SIG-M5 (cell line): ENCODE measurements at places on chromosomes 5 and 9.

DNA sequence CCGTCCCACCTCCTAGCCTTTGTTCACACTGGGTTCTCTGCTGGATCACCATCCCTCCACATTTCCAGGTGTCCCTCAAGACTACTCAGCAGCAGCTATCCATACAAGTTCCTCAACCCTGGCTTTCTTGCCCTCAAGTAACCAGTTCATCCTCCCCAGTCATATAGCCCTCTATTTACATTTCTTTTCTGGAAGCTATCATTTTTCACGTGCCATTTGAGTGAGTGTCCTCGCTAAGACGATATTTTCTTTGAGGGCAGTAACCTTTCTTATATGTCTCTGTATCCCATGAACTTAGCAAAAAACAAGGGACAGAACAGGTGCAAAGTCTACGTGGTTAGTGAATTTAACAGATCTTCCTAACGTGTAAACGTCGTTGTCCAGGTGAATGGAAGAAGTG, 29.6 kb upstream of the KCNMB1 start:
- no peak for DNase-seq

DNA sequence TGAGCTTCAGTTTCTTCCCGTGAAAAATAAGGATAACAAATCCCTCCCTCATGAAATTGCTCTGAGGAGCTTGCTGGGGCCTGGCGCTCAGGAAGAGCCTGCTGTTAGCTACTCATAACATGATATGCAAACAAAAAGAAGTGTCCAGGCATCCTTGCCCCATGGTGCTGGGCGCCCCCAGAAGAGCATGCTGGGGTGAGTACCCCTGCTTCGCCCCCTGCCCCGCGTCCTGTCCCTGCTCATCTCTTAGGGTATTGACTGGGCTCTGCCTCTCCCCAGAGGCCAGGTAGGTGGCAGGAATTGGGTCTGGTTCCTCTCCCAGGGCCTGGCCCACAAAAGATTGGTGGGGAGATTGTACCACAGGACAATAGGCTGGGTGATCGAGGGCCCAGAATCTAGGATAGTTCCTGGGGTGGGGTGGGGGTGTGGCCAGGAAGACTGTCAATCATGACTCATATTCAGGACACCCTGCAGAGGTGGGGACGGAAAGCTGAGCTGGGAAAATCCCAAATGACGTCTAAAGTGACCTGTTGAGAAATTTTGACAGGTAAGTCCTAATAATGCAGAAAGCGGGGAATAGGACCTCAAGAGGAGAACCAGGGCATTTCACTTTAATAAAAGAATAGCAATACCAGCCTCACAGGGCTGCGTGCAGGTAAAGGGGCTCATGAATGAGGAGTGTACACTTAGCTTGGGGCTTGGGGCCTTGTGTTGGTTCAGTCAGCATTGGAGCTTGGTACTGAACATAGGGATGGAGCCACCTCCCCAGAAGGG, 8.9 kb downstream of the PITX1 start:
- no peak for DNase-seq

- DNase-seq = no peak
Measured at GRCh38 chr9:78123808-78124207, 92.2 kb upstream of the GNAQ start.

DNA sequence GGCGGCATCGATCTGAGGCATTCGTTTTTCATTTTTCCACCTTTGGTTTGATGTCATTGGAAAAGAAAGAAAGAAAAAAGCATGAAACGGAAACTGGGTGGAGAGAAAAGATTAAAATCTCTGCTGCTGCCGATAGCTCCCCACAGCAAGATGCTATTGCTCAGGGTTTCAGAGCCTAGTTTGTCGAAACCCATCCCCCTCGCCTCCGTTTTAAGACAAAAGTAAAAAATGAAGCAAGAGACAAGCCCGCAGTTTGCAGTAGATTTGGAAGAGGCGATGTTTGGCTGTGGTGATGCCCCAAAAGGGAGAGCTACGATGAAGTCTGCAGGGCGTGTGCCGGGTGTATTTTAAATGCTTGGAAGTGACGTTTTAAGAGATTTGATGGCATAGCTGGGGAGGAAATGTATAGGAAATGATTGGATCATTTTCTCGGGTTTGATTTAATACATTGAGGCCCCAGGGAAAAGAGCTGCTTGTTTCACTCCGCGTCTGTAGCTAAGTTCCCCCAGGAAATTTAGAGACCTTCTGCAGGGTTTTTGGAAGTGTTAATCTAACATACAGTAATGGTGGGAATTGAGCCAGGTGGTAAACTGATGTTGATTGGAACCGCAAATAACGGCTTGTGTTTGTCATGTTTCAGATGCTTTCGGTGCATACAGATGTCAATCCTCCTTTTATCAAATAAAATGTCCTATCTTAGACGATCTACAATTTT, 909 bp downstream of the NDFIP1 start:
- DNase-seq = no peak

GRCh38 chr5:79261897-79262296, 26.0 kb downstream of the JMY start:
- DNase-seq = no peak

DNA sequence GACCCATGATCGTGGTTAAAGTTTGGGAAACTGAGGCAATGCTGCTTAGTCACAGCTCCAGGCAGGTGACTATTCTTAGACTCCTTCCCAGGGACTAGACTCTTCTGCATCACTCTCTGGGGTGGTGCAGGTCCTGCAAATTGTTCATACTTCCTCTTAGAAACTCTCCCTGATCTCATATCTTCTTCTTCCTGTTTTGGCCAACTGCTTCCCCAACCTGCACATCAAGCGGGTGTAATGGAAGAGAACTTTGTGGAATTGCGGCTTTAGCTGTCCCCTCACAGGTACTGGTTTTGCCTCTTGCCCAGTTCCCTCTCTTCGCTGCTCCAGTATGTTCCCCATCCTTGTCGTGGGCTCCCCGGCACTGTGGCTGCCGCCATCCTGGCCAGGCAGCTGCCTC, 111.5 kb upstream of the CTSL start:
- no peak for DNase-seq

DNA sequence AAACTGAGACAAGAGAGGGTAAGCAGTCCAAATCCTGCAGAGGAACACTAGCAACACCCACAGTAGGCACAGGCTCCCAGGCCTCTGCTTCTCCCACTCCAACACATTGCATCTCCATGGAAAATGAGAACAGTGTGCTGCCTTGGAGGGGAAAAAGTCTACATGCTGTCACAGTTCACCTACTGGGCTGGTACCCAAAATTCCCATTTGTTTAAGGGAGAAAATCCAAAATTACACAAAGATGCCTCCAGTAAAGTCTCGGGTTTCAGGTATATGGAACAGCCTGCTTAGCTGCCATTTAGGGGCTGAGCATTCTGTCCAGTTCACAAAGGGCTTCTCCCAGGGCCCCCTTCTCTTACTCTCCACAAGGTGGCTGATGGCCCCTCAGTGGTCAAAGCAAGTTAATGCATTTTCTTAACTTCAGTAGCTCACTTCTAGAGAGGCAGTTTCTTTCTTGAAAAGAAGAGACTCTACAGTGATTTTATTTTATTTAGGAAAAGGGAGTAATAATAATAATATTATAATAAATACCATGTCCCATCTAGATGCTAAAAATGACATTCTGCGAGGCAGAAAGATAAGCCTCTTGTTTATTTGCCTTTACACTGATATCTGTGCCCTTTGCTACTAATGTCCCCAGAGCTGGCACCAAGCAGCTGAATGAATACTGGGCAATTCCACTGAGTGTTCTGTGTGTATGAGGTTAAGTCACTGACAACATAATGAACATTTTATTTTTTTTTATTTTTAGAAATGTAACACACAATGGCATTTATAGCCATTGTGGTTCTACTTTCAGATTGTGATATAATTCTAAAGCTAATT, 89.4 kb downstream of the RGS7BP start:
- no peak for DNase-seq

GRCh38 chr9:10172476-10172875, 440.3 kb downstream of the PTPRD start:
- DNase-seq = no peak

DNA sequence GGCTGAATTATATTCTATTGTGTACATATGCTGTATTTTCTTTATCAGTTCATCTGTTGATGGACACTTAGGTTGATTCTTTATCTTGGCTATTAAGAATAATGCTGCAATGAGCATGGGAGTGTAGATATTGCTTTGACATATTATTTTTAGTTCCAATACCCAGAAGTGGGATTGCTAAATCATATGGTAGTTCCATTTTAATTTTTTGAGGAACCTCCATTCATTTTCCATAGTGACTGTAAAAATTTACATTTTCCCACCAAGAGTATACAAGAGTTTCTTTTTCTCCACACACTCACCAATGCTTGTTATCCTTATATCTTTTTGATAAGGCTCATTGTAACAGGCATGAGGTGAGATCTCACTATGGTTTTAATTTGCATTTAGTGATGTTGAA, 19.4 kb downstream of the JAK2 start:
- DNase-seq = no peak

GRCh38 chr5:94445726-94446125, 172.7 kb downstream of the KIAA0825 start:
- no peak for DNase-seq

GRCh38 chr9:1216532-1216931, 166.4 kb downstream of the DMRT2 start:
- no peak for DNase-seq

- no peak for DNase-seq
Measured at GRCh38 chr9:100725371-100725770, 147.5 kb downstream of the CAVIN4 start.

GRCh38 chr9:126482361-126483044, 131.2 kb upstream of the LMX1B start:
- DNase-seq = no peak

- no peak for DNase-seq
Measured at GRCh38 chr5:109038209-109038840, 290.6 kb downstream of the FER start.

DNA sequence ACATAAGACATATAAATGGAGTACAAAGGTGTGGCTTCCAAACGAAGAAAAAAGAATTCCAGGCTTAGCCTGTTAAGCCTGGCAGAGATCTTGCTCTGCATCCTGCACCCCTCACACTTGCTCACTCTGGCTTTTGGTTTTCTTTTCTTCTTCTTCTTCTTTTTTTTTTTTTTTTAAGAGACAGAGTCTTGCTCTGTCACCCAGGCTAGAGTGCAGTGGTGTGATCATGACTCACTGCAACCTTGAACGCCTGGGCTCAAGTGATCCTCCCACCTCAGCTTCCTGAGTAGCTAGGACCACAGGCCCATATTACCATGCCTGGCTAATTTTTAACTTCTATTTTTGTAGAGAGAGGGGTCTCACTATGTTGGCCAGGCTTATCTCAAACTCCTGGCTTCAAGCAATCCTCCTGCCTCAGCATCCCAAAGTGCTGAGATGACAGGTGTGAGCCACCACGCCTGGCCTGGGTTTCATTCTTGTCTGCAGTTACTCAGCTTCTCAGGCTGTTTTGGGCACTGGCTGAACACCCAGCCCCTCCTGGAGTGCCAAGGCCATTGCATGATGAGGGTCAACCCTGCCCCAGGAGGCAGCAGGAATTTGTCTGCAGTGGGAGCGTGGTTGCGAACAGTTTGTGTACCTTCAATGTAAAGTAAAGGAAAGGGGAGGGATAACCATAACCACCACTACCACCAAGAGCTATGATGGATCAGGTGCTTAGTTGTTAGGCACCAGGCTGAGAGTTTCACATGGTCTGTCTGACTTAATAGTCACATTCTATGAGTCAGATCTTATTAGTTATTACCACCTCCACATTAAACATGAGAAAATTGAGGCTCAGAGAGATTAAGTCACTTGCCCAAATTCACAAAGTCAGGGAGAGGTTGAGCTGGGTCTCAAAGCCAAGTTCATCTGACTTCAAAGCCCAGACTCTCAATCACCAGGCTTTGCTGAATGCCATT, 219.2 kb upstream of the PANK3 start:
- no peak for DNase-seq

DNA sequence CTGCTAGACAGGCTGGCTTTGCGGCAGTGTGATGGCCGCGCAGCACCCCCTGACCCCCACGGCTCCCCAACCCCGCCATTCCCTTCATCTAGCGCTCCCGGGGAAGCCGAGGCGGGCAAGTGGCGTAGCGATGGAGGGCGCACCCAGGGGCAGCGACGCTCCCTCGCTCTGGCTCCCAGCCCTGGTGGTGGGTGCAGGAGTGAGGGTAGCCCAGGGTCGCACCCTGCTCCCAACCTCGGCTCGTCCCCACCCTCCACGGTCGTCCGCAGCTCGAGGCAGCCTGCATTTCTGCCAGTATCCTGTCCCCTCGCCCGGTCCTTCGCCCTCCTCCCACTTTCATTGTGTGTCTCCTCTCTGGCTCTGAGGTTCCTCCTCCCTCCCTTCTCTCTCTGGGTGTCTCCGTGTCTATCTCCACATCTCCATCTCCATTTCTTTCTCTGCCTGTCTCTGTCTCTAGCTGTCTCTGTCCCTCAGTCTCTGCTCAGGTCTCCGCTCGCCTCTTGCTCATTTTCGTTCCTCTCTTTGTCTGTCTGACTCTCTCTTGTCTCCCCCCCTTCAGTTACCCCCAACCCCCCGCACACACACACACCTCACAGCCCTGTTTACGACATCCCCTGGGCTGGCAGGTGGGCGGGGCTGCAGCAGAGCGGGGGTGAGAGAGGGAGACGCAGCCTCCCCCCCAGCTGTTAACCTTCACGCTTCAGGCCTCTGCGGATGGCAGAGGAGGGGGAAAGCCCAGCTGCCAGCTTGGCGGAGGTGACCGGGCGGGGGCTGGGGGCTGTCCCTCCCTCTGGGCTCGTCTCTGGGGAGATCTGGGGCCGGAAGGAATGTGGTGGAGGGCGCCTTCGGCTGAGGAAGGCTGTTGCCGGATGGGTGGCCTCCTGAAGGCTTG, 48.7 kb upstream of the PSD2 start:
- DNase-seq = no peak

DNA sequence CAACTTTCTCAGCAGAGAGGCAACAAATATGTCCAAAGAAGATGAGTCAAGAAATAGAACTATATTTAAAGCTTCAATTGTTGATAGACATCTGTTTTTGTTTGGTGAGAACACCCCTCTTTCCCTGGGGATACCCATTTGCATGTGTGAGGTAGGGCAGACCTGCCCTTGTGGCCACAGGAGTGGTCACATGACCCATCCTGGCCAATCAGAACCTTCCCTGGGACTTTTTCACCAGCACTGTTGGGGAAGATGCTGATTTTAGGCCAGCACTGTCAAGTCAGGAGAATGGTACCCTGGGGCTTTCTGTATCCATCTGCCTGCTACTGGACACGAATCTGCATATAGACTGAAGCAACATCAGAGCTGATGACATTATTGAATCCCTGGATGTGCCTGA, 211.2 kb downstream of the CDK5RAP2 start:
- no peak for DNase-seq

DNA sequence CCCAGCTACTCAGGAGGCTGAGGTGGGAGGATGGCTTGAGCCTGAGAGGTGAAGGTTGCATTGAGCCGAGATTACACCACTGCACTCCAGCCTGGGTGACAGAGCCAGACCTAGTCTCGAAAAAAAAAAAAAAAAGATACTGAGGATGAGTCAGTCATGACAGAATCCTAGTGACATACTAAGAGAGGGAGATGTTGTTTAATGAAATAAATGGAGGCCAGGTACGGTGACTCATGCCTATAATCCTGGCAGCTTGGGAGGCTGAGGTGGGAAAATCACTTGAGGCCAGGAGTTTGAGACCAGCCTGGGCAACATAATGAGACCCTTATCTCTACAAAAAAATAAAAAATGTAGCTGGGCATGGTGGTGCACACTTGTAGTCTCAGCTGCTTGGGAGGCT, 107.2 kb downstream of the ZFAND5 start:
- no peak for DNase-seq
